Iris pigment epithelial cell (primary cell): ENCODE measurements at places on chromosomes 1 and 21.

GRCh38 chr1:186849826-186850225 is 21.1 kb downstream of the PLA2G4A start:
- DNase-seq, result peak; percentile 47

DNA sequence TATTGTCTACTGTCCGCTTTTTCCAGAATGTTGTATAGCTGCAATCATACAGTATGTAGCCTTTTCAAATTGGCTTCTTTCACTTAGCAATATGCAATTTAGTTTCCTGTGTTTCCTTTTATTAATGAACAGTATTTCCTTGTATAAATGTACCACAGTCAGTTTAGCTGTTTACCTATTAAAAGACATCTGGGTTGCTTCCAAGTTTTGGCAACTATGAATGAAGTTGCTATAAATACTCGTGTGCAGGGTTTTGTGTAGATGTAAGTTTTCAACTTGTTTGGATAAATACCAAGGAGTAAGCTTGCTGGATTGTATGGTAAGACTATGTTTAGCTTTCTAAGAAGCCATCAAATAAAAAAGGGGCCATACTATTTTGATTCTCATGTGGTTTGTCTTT is 24.4 kb upstream of the KCNJ6 start:
- DNase-seq, result no peak

GRCh38 chr1:166980383-166980782 is 5.0 kb upstream of the ILDR2 start:
- DNase-seq, result no peak

- no peak for DNase-seq
Observed at GRCh38 chr21:42057851-42058437, 13.2 kb upstream of the UMODL1 start.

GRCh38 chr1:84174051-84174556 is 30.0 kb downstream of the PRKACB start:
- peak; percentile 77 for DNase-seq

DNA sequence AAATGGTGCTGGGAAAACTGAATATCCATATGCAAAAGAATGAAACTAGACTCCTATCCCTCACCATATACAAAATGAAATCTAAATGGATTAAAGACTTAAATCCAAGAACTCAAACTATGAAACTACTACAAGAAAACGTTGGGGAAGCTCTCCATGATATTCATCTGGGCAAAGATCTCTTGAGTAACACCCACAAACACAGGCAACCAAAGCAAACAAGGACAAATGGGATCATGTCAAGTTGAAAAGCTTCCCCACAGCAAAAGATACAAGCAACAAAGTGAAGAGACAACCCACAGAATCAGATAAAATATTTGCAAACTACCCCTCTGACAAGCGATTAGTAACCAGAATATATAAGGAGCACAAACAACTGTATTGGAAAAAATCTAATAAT is 13.8 kb downstream of the TTC13 start:
- DNase-seq, result no peak

- DNase-seq, result peak; percentile 54
Observed at GRCh38 chr1:242467556-242468145, 56.8 kb downstream of the PLD5 start.

DNA sequence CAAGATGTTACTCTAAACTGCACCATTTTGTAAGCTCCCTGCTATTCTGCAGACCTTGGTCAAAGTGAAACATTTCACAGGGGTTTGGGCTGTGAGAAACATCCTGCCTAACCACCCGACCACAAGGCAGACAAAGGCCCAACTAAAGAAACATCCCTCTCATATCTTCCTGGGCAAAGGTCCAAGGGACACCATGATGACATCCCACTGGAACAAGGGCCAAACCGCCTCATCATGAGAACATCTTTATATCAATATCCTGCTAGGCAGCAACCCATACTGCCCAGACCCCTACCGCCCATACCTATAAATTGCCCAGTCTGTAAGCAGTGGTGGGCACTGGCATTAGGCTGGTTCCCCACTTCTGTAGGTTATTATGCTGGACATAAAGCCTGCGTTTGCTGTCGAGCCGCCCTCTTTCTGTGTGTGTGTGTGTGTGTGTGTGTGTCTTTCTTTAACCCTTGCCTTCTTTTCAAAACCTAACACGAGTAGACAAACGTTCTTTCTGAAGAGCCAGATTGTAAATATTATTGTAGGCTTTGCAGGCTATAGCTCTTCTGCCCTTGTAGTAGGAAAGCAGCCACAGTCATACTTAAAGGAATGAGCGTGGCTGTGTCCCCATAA is 1.0 kb upstream of the PPIE start:
- peak; percentile 89 for DNase-seq

GRCh38 chr1:28447679-28448078 is 58.2 kb upstream of the RCC1 start:
- DNase-seq, result no peak

DNA sequence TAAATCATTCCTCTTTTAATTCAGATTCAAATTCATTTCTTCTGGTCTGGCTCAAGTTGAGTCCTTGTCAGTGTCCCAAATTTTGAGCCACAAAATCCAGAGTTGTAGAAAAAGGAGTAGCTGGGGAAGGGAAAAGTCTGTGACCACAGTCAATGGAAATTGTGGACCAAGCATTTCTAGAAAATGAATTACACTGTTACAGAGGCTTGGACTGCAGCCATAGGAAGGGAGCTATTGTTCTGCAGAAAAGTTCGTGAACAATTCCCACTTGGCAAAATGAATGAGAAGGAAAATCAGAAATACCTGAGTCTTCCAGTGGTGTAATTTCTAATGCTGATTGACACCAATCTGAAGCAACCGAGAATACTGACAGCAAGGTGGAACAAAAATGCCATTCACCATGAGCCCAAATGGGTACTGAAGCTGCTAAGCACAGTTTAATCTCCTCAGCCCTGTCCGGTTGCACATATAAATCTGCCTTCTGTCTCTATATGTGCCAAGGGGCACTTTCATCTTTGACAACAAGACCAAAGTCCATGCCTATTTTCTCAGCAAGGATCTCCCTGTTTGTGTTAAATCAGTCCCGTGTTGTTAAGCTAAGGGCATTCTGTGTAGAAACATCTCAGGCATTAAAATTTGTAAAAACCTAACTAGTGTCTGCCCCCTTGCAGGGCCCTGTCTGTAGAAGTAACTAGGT is 51.3 kb downstream of the TEX35 start:
- DNase-seq, result no peak

DNA sequence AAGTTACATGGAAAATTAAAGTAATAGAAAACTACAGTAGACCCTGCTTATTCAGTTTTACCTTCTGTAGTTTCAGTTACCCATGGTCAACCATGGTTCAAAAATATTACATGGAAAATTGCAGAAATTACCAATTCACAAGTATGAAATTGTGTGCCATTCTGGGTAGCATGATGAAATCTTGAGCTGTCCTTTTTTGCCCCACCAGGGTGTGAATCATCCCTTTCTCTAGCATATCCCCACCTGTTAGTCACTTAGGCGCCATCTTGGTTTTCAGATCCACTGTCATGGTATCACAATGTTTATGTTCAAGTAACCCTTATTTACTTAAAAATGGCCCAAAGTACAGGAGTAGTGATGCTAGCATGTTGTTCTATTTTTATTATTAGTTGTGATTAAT is 3.5 kb upstream of the LRIF1 start:
- DNase-seq, result no peak

GRCh38 chr1:182392050-182393028 is 749 bp upstream of the GLUL start:
- peak; percentile 17 for DNase-seq

GRCh38 chr1:112318698-112319370 is 77.2 kb upstream of the CTTNBP2NL start:
- DNase-seq, result no peak

DNA sequence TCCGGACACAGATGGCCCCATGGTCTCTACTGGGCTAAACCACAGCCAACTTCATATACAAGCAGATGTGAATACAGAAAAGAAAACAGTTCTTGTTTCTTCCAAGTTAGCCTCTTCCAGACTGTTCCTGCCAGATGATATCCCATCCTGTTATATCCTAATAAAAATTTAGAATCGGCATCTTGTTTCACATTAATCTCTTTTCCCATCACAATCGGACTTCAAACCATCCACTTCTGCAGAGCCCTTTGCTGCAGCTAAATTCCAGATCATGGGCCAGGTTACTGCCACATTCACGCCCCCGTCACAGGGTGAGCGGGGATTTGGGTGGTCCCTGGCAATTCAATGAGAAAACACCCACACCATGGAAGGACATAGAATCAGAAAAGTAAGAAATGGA is 57.2 kb downstream of the NPHP4 start:
- DNase-seq, result no peak

DNA sequence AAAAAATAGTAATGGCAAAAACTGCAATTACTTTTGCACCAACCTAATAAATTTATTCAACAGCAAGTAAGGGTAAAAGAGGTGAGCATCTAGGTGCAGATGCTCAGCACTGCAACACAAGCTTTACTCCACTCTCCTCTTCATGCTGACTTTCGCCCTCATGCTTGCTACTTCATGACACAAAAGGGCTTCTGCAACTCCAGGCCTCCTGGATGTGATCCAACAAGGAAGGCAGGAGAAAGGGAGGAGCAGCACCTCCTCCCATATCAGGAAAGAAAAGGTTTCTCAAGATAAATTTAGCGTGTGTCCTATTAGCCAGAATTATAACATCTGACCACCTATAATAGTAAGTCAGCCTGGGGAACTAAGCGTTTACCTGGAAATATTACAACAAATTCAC is 11.6 kb downstream of the SYF2 start:
- no peak for DNase-seq

DNA sequence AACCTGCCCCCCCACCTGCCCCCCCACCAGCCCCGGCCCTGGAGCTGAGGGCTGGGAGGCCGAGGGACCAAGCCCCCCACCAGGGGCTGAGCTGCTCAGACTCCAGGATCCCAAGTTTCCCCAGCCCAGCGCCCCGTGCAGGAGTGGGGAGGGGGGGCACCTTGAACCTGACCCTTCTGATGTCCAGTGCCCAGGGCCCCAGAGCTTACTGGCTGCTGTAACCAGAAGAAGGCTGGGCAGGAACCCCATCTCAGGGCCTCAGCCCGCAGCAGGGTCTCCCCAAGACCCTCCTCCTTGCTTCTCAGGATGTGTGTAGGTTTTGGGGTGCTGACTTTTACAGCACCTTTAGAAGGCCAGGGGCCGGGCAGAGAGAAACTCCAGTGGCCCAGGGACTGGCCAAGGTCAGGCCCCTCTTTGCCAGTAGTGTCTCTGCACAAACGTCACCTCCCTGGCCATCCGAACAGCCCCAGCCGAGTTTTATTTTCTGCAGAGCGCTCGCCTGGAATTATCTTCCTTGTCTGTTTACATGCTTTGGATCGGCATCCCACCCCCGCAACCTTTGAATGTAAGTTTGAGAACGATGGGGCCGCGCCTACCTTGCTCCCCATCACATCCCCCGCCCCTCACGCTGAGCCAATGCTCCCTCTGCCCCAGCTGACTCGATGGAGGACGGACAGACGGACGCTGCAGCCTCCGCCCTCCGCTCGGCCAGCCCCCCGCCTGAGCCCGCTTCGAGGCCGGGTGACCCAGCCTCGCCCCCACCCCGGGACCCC is 70.1 kb upstream of the CASZ1 start:
- DNase-seq, result peak; percentile 49

DNA sequence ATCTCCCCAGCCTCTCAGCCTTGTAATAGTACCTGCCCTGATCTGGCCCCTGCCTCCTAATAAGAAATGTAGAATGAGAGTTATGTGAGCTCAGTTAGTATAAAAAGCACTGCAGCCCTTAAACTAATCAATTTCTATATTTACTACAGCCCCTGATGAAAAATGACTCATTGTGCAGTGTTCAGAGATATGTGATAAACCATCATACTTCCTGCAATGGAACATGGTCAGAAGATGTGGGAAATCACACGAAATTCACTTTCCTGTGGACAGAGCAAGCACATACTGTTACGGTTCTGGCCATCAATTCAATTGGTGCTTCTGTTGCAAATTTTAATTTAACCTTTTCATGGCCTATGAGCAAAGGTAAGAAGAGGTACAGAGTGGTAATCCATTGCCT is 176.8 kb upstream of the PDE4B start:
- DNase-seq, result peak; percentile 31

- DNase-seq, result no peak
Observed at GRCh38 chr21:35249636-35250035, 200.5 kb upstream of the RUNX1 start.

DNA sequence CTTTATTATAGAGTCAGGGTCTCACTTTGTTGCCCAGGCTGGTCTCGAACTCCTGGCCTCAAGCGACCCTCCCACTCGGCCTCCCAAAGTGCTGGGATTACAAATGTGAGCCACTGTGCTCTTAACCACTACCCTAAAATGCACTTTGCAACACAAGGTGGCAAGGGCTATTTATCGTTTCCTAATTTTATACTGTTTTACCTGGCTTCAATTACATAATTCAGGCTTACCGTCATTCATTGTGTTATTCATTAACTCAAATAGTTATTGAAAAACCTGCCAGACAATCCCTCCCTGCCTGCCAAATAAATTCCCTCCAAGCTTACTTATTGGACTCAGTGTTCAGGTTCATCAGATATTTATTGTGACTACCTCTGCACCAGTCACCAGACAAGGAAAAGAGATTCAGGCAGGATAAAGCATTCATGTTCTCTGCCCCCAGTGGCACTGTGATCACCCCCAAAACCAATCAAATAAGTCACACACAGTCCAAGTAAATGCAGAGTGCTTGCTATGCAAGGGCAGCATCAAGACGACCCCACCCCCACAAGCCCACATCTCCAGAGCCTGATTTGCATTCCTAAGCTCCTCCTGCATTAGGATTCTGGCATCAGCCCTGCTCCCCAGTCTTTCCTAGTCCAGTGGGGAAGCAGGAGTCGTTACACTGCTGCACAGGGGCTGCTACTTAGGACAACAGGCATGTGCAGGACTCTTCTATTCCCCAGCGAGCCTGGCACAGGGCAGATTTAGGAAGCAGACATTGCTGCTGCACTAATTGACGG is 8.1 kb downstream of the PAQR7 start:
- no peak for DNase-seq

DNA sequence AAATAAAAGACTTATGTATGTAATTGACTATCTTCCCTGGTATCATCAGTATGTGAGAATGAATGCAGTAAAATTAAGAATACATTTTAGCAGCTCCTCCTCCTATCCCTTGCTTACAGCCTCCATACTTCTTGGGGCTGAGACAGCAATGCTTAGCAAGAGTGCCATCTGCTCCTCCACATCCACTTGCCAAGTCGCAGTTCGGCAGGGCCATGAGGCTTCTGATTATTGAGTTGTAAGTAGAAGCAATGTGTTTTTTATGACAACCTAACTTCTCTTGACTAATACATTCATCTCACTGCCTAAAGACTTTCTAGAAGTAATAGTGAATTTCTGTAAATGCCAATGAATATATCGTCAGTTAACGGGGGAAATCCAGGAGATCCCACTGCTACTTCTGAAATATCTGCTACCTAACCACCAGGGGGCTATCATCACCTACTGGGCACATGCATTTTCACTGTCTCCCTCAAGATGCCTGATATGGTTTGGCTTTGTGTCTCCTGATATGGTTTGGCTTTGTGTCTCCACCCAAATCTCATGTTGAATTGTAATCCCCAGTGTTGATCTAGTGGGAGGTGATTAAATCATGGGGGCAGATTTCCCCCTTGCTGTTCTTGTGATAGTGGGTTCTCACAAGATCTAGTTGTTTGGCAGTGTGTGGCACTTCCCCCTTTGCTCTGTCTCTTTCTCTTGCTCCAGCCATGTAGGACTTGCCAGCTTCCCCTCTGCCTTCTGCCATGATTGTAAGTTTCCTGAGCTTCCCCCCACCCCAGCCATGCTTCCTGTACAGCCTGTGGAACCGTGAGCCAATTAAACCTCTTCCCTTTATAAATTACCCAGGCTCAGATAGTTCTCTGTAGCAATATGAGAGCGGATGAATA is 59.6 kb downstream of the EXTL2 start:
- no peak for DNase-seq
